ENCODE measurements at places on chromosomes 5 and 9. TPM values are rescaled to one million over a fixed set of nuclear protein-coding genes. Genes with fewer than 3 reads are reported as not detected.
A peak's percentile ranks its signal among the peaks of the same experiment; 100 is the strongest.

PCDHA4 gene
- total RNA-seq = 9.5 TPM

CD14 gene
- 0.34 TPM for total RNA-seq

SIT1 gene
- not detected for total RNA-seq

- no peak for DNase-seq
Measured at GRCh38 chr9:115494393-115494792, 376.4 kb upstream of the TNC start.

GRCh38 chr9:7144265-7145046 is 386.7 kb downstream of the KDM4C start:
- no peak for DNase-seq

DNA sequence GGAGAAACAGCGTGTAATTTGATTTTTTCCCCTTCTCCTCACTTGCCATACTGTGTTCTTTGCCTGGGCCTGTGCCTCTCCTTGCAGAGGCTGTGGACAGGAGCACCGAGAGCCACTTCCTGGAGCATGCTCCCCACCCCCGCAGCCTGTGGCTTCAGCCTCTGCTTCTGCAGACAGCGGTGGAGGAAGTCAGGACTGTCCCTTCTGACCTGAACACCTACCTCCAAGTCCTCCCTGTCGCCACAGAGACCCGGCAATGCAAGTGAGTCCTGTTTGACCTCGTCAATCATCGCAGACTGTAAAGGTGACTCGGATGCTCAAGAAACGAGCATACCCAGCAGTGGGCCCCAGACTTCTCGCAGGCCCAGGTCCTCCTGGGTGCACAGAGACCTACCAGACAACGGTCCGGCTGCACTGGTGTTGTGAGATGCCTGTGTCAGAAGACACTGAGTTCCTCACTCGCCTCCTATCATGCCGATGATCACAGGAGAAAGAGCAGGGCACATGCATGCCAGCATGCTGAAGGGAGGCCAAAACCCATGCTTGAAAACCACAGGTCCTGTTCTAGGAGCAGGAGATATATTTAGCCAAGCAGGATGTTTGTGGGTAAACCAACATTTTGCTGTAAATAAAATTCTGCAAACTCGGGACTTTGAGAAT is 198.8 kb downstream of the AUH start:
- DNase-seq = peak; percentile 20

- DNase-seq = no peak
Measured at GRCh38 chr5:101717721-101718120, 578.4 kb downstream of the SLCO4C1 start.

- DNase-seq = peak; percentile 82
Measured at GRCh38 chr5:43078956-43079355, 38.8 kb upstream of the ANXA2R start.

GRCh38 chr9:82777366-82777765 is 285.6 kb downstream of the RASEF start:
- no peak for DNase-seq

DNA sequence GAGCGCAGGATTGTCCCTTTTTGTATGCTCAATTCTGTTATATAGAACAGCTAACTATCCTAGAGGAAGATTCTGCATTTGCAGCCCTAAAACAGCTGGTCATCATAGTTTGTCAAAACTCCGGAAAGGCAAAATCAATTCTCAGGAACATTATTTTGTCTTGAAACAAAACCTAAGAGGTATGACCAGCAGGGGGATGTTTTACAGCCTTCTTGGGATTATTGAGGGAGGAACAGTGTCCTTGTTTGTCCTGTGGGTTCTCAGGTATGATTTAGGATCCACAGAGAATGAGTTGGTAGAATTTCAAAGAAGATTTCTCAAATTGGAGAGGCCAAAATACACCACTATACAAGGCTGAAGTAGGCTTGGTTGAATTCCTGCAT is 136.4 kb downstream of the ZSWIM6 start:
- no peak for DNase-seq

- peak; percentile 95 for DNase-seq
Measured at GRCh38 chr9:752201-752600, 89.3 kb upstream of the DMRT1 start.

- peak; percentile 71 for DNase-seq
Measured at GRCh38 chr9:76365028-76365427, 29.2 kb downstream of the RFK start.

DNA sequence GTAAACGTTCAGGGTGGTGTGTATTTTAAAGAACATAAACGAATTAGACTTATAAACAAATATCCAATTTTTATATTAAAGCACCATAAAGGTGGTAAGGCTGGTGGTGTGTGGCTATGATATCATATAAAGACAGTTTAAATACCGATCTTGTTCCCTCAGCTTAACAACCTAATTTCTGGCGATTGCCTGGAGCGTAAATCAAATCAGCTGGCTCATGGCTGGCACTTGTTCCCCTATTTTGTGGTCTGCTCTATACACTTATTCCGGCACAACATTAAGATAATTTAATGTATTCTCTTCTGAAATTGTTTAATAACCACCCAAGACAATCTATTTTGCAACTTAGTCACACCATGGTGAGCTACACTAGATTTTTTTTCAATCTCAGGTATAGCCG is 2.4 kb upstream of the HAPLN1 start:
- DNase-seq = no peak

GRCh38 chr5:125499636-125500332 is 753.3 kb upstream of the ZNF608 start:
- DNase-seq = no peak

DNA sequence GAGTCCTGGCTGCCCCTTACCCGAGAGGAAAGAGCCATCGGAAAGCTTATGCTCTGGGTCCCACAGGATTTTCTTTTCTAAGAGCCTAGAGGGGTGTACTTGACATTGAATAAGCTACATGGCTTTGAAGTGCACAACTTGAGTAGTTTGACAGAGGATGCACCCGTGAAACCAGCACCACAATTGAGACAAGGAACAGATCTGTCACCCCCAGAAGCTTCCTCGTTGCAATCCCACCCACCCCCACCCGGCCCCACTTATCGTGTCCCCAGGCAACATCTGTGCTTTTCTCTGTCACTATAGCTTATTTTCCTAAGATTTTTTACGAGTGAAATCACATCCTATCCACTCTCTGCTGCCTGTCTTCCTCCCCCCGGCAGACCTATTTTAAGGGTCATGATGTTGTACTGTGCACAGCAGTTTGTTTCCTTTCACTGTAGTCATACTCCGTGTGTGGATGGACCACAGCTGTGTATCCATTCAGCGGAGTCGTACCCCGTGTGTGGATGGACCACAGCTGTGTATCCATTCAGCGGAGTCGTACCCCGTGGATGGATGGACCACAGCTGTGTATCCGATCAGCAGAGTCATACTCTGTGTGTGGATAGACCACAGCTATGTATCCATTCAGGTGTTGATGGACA is 8.8 kb upstream of the FCN2 start:
- no peak for DNase-seq

GRCh38 chr9:89391585-89391984 is 73.3 kb downstream of the SECISBP2 start:
- DNase-seq = no peak

DNA sequence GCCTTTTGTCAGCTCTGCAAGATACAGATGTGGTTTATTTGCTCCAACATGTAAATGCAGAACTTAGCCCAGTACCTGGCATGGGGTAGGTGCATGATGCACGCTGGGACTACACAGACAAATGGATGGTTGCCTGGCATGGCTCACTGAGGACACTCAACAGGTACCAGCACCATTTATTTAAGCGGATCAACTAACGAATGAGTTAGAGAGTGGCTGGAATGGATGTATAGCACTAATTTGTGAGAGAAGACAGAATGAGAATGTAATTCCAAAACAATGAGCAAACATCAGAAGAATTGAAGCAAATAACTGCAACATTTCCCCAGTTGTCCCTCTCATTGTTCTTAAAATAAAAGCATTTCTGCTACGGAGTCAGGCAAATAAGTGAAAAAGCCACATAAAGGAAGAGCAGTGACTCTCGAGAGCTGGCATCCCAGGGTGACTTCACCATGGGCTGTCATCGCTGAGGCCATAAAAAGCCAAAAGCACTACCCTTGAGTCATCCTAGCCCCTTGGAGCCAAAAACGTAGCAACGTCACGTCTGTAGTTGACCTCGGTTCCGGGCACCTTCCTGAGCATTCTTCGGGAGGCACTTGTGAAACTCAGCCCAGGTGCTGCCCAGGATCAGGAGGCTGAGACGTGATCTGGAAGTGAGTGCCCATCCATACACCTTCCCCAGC is 290.3 kb downstream of the NSG2 start:
- DNase-seq = peak; percentile 75
